ENCODE measurements at places on chromosomes 1 and 21.

GRCh38 chr21:41370840-41371684, 9.2 kb downstream of the MX2 start:
- H3K27me3 ChIP-seq, result no peaks in the 10 kb centered on the region
- H3K4me3 ChIP-seq, result peak overlapping the region; percentile 83
- no peak for DNase-seq
- H3K36me3 ChIP-seq, result peaks cover 17% of the 10 kb centered on the region
- peak overlapping the region; percentile 70 for H3K27ac ChIP-seq

DNA sequence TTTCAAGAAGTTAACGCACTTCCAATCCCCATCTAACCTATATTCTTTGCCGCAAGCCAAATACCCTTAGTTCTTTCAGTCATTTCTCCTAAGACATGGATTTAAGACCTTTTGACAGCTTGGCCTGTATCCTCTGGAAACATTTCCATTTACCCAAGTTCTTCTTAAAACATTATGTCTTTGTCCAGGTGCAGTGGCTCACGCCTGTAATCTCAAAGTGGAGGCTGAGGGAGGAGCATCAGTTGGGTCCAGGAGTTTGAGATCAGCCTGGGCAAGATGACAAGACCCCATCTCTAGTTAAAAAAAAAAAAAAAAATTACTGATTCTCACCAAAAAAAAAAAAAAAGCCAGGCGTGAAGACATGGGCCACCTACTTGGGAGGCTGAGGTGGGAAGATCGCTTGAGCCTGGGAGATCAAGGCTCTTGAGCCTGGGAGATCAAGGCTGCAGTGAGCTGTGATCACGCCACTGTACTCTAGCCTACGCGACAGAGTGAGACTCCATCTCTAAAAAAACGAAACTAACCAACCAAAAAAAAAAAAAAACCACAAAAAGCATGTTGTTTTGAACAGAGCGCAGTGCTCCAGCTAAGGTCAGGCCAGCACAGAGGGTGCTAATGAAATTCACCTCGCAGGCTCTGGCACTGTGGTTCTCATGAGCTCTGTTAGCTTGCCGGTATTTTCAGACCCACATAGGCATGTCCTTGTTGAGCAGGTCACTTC, 36.0 kb downstream of the NUAK2 start:
- peaks cover 76% of the 10 kb centered on the region for H3K4me1 ChIP-seq
- H3K36me3 ChIP-seq, result peaks cover 21% of the 10 kb centered on the region
- H3K27ac ChIP-seq, result peak overlapping the region; percentile 99
- peak; percentile 58 for DNase-seq
- peak overlapping the region; percentile 61 for H3K4me3 ChIP-seq

DNA sequence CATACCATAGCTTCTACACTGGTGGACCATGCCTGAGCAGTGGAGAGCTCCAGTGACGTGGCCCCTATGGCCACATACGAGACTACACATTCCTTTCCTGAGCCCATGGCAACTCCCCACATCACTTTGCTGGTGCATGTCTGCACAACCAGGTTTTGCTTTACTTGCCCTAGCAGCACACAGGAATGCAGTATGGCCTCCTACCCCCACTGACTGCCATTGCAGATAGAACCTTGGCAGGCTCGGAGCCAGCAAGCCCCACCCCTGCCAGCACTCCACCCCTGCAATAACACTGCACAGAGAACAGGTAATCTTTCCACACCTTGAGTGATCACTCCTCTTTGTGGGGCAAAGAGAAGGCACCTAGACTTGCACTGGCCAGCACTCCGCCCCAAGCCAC, 531.9 kb upstream of the CAMK1G start:
- no peak for DNase-seq
- no peak overlapping the region for H3K4me3 ChIP-seq

DNA sequence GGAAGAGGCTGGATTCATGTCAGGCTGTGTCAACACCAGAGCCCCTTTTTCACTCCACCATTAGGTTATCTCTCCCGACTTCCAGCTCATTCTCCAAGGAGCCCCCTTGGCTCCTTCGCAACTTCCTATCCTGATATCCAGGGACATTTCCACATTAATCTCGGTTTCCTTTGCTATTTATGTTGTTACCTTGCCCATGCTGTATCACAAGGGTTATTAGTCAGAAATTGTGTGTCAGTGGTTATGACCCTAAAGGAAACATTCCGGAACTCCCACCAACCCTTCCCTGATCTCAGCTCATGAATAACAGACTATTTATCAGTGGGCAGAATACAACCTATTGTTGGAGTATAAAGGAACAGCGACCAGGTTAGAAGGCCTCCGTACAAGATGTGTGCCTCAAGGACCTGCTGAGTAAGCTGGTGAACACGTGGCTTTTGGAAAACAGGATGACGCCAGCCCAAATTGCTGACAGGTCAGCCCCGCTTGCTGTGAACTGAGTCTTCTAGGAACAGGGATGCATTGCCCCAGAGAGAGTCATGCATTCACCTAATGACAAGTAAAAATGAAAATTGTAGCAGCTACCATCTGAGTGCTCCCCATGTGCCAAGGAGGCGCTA, 121.5 kb downstream of the PLPP3 start:
- no peaks in the 10 kb centered on the region for H3K4me1 ChIP-seq
- no peak for DNase-seq
- H3K27me3 ChIP-seq, result peaks cover 9% of the 10 kb centered on the region
- no peak overlapping the region for H3K4me3 ChIP-seq

DNA sequence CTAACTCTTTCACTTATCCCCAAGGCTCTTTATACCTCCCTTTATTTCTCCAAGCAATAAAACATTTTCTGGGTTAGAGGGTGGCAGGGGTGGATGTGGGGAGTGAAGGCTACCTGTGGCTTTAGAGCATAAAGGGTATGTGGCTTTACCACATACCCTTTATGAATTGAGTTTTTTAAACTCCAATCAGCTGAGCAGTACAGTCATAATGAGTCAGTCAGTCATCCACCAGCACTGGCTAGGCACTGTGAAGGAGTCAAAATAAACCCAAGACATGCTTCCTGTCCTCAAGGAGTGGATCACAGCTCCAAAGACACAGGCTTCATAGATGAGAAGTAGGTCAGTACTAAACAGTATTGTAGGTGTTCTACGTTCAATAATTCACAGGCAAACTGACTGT, 2.6 kb upstream of the TDRD10 start:
- H3K27ac ChIP-seq, result no peak overlapping the region
- no peak overlapping the region for H3K4me3 ChIP-seq
- no peak for DNase-seq
- peaks cover 5% of the 10 kb centered on the region for H3K4me1 ChIP-seq
- no peaks in the 10 kb centered on the region for H3K36me3 ChIP-seq

DNA sequence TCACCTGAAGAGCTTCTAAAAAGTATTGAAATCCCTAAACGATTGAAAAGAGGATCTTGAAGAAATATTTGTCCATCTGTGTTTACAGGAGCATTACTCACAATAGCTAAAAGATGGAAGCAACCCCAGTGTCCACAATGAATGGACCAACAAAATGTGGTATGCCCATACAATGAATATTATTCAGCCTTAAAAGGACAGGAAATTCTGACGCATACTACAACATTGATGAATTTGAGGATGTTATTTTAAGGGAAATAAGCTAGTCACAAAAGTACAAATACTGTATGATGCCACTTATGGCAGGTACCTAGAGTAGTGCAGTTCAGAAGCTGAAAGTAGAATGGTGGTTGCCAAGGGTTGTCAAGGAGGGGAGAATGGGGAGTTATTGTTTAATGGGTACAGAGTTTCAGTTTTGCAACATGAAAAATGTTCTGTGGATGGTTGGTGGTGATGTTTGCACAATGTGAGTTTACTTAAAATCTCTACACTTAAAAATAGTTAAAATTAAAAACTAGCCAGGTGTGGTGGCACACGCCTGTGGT, 37.1 kb upstream of the GADD45A start:
- H3K27ac ChIP-seq, result no peak overlapping the region
- DNase-seq, result no peak
- H3K4me3 ChIP-seq, result no peak overlapping the region
- no peaks in the 10 kb centered on the region for H3K36me3 ChIP-seq

DNA sequence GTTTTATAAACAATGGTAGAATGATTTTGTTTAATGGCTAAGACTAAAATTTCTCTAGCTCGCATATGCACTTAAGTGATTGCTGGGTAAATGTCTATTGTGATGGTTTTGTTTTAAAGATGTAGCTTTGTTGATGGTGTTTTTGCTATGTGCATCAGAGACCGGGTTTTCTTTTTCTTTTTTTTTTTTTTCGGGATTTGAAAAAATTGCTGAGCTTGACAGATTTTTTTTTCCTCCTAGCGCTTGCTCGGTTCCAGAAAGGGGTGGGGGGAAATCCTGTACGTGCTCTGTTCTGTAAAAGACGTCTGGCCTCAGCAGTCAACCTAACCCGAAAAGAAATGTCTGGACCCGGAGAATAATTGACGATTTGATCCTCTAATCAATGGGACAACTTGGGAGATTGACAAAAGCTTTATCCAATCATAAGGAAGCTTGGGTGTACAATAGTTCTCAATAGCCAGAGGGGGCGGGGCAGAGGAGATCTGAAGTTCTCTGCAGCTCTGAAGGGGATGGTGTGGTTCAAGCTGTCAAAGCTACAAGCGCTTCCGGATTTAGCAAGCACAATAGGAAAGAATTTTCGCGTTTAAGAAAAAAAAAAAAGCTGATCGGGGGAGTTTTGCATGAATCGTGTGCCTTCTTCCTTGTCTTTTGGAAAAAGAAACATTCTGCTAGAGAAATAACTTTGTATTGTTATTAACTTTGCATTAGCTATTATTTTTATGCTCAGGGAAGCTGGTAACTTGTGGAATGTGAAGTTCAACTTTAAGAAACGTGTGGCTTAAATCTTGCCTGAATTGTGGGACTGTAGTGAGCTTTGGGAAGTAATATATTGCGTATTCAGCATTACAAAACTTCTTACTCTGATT, 4.5 kb upstream of the NFIA start:
- H3K36me3 ChIP-seq, result peaks cover 17% of the 10 kb centered on the region
- H3K27me3 ChIP-seq, result no peaks in the 10 kb centered on the region
- peak; percentile 86 for DNase-seq

- DNase-seq, result no peak
- H3K4me1 ChIP-seq, result no peaks in the 10 kb centered on the region
- H3K36me3 ChIP-seq, result peaks cover 1% of the 10 kb centered on the region
- no peak overlapping the region for H3K4me3 ChIP-seq
- peaks cover 9% of the 10 kb centered on the region for H3K27me3 ChIP-seq
Observed at GRCh38 chr1:206979379-206980043, 9.3 kb upstream of the FCAMR start.

DNA sequence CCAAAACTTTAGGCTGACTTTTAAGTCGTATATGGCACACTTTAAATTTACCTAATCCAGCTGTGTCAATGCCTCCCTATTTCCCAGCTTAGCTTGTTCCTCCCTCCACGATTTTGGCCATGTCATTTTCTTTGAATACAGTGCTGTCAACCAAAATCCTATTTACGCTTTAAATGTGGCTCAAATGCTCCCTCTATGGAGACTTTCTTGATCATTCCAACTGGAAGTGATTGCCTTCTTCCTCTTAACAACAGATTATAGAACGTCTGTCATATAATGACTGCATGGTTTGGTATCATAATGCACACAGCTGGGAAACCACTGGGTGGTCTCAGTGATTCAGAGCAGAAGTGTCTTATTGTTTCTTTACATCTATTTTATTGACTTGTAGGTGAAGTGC, 18.9 kb upstream of the BATF3 start:
- H3K27me3 ChIP-seq, result peaks cover 27% of the 10 kb centered on the region
- H3K27ac ChIP-seq, result no peak overlapping the region
- H3K4me3 ChIP-seq, result no peak overlapping the region
- DNase-seq, result no peak
- H3K4me1 ChIP-seq, result peaks cover 13% of the 10 kb centered on the region

DNA sequence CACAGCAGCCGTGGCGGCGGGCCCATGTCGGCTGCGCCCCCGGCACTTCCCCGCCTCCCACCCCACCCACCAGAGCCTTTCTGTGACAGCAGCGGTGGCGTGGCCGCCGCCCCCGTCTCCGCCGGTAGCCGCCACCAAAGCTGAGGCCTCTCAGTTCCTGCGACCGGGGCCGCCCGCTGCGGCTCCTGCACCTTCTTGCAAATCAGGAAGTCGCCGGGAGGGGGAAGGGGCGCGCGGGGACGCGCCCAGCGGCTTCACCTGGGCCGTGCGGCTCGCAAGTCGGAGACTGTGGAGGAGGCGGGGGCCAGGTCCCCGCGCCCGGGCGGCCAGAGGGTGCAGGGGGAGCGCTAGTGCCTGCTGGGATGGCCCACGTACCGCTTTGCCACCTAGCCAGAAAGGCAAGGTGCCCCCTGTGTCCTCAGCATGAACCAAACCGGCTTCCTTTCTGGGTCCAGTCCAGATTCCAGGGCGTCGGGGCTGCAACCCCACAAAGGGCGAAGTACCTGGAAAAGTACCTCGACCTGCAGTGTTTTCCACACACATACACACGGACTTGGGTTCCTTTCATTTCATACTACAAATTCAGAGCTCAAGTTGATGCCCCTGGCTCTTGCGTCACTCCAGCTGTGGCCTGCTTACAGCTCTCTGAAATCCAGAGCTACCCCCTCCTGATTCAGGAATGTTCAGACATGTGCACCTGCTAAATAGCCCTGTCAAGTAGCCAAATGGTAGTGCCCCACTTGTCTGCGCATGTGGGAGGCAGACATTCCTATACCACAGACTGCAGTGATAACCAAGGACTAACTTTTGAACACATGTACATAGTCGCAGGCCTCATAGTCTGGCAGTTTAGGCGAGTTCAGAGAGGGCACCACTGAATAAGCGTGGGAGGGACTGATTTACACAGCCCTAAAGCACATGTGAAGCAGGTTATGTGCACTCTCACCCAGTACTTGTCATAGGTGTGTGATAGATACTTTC, at the start of gene DENND1B:
TSS of gene DENND1B (minus strand) at position 199 of the 981 bp plus-strand sequence. CDS start 325 bp downstream, outside the sequence.
- DNase-seq, result peak; percentile 68
- H3K27ac ChIP-seq, result peak within 1 kb of the TSS; percentile 86
- peaks cover 16% of the 10 kb centered on the region for H3K36me3 ChIP-seq
- H3K4me3 ChIP-seq, result peak within 1 kb of the TSS; percentile 81

DNA sequence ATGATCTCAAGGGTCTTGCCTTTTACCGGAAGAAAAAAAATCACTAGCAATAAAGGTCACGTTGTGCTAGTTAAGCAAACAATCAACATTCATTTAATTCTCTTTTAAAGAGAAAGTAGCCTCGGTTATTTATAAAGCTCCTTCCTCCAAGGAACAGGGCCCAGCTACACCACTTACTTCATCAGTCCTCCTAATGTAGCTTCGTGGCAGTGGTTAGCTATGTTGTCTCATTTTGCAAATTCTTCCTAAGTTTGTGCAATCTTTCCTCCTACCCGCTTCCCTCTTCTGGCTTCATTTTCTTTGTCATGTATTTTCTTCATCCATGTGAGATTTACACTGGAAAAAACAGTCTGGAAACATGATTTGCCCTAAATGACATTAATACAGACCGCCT, 554.2 kb downstream of the NUF2 start:
- H3K27me3 ChIP-seq, result no peaks in the 10 kb centered on the region
- H3K4me3 ChIP-seq, result no peak overlapping the region
- H3K36me3 ChIP-seq, result no peaks in the 10 kb centered on the region
- H3K4me1 ChIP-seq, result no peaks in the 10 kb centered on the region
- H3K27ac ChIP-seq, result no peak overlapping the region

DNA sequence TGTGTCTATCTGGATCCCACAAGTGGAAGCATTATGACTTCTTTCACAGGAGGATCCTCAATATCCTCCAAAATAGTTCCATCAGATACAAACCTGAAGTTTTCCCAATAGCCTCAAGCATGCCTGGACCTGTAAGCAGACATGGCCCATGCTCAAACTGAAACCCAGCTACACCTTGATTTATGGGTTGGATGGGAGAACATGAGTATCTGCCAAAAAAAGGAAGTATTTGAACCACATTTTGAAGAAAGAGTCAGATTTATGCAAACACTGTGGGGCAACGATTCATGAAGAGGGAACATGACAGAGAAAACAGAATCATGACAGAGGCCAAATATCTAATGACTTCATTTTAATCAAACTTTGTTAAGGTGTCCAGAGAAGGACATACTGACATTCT, 351.0 kb upstream of the NFIA start:
- no peaks in the 10 kb centered on the region for H3K4me1 ChIP-seq
- no peak overlapping the region for H3K27ac ChIP-seq
- peaks cover 24% of the 10 kb centered on the region for H3K27me3 ChIP-seq
- no peaks in the 10 kb centered on the region for H3K36me3 ChIP-seq
- H3K4me3 ChIP-seq, result no peak overlapping the region

Measured in central memory CD8-positive, alpha-beta T cell (primary cell).